Activated CD4-positive, alpha-beta T cell treated with anti-CD3 and anti-CD28 coated beads for 4 hours (primary cell): ENCODE measurements at places on chromosomes 16 and 17.

- no peak for DNase-seq
Observed at GRCh38 chr17:82915010-82915756, 75.4 kb upstream of the ZNF750 start.

DNA sequence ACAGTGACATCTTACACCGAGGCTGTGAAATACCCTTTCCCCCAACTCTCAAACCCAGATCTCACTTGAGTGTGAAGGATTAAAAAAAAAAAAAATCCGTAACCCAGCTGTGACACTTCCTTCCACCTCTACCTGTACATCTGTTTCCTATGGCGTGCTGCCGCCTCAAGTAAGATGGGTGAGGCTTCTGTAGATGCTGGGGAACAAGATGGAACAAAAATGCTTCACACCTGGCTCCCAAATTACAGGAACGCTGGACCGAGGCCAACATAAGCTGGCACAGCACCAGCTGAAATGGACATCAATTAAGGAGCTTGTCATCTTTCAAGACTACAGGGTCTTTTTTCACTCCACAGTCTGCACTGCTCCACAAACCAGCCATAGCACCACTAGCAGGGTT is 95.9 kb downstream of the HIC1 start:
- no peak for DNase-seq

- DNase-seq, result no peak
Observed at GRCh38 chr17:59601130-59601529, 18.6 kb upstream of the CLTC start.

DNA sequence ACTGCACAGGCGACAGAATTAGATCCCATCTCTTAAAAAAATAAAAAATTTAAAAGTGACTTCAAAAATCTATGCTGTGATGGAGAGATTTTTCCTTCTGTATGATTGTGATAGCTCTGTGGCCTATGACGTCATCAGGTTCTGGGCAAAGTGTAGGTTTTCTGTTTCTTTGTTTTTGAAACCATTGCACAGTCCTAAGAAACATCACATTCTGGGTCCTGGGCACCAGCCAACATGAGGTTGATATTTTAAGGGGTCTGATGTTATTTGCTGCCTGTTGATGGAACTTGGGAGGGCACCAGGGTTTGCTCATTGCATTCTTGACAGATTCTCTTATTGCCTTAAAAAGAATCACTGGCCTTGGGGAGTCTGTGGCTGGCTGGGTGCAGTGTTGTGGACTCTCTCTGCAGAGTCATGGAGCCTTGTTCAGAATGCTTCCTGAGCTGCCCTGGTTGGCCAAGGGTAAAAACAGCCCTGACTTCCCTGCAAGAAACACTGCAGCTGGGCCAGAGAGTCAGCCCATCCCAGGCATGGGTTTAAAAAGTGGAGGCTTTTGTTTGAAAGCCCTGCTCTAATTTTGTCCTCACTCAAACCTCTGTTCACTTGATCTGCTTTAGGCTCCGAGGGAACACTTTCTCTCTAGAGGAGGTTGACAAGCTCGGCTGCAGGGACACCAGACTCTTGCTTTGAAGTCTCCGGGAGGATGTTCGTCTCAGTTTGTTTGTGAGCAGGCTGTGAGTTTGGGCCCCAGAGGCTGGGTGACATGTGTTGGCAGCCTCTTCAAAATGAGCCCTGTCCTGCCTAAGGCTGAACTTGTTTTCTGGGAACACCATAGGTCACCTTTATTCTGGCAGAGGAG is 10.5 kb upstream of the CYLD start:
- peak; percentile 11 for DNase-seq

DNA sequence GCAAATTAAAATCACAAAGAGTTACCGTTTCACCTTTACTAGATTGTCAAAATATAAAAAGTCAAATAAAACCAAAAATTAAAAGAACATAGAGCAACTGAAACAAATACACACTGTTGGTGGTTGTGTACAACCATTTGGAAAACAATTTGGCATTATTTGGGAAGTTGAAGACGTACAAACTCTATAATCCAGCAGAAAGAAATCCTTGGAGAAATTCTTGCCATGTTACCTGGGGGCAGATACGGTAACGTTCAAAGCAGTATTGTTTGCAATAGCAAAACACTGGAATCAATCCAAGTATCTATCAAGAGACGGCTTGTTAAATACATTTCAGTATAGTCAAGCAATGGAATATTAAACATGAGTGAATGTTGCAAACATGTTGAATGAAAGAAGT is 56.7 kb downstream of the TBX4 start:
- DNase-seq, result no peak

GRCh38 chr16:28260193-28260592 is 32.1 kb upstream of the SBK1 start:
- DNase-seq, result no peak
